ENCODE measurements at places on chromosomes 3 and 15.

- DNase-seq = no peak
These were observed 13.7 kb downstream of the PAK6 start for GRCh38 chr15:40252438-40253166.

- DNase-seq = no peak
These were observed 21.6 kb downstream of the ADAMTS9 start for GRCh38 chr3:64666171-64666588.

GRCh38 chr3:110344897-110345767 is 726.5 kb upstream of the NECTIN3 start:
- no peak for DNase-seq

DNA sequence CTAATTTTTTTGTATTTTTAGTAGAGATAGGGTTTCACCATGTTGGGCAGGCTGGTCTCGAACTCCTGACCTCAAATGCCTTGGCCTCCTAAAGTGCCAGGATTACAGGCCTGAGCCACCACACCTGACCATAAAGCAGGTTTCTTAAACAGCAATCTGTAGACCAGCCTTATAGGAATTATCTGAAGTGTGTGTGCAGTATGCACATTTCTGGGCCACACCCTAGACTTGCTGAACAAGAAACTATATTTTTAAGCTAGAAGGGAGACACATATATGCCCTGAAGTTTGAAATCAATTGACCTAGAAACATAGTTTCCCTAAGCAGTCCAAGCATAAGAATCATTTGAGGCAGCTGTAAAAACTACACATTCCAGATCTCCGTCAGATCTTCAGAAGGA is 805.7 kb downstream of the TUSC7 start:
- DNase-seq = no peak

- DNase-seq = no peak
These were observed 12.4 kb downstream of the GNAI2 start for GRCh38 chr3:50248387-50248786.

DNA sequence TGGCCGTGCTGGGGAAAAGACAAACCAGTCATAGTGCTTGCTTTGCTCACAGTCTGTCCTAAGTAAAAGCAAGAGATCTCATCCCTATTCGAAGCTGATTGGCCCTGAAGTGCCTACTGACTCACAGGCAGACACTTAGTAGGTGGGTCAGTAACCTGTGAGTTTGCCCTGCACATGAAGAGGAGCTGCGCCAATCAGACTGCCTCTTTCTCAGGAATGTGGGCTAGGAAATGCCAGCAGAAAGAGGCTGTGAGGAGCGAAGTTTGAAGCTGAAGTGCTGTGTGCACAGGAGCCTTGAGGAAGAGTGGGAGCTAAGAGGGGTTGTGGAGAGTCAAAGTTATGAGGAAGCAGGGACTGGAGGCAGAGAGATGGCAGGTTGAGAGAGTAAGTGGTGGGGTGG is 126.8 kb downstream of the IL20RB start:
- DNase-seq = no peak

DNA sequence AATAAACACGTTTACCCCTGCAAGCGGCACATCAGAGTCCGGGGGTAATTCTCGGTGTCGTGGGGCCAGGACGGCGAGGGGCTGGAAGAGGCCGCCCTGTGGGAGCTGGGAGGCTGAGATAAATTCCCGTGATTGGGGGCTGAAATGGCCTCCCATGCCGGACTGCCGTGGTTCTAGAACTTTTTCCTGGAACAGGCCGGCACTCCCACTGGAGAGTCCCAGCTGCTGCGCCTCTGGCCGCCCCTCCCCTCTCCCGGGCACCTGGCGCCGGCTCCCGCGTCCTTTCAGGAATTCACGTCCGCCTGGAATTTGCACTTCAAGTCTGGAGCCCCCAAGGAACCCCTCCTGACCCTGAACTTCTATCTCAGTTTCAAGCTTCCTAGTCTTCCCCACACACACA is 10.8 kb upstream of the LRRC2 start:
- DNase-seq = no peak

- no peak for DNase-seq
These were observed 6.0 kb upstream of the VILL start for GRCh38 chr3:37984596-37984995.

GRCh38 chr3:57068437-57069089 is 8.1 kb downstream of the SPATA12 start:
- no peak for DNase-seq

GRCh38 chr3:94617312-94617711 is 554.5 kb downstream of the NSUN3 start:
- DNase-seq = no peak

DNA sequence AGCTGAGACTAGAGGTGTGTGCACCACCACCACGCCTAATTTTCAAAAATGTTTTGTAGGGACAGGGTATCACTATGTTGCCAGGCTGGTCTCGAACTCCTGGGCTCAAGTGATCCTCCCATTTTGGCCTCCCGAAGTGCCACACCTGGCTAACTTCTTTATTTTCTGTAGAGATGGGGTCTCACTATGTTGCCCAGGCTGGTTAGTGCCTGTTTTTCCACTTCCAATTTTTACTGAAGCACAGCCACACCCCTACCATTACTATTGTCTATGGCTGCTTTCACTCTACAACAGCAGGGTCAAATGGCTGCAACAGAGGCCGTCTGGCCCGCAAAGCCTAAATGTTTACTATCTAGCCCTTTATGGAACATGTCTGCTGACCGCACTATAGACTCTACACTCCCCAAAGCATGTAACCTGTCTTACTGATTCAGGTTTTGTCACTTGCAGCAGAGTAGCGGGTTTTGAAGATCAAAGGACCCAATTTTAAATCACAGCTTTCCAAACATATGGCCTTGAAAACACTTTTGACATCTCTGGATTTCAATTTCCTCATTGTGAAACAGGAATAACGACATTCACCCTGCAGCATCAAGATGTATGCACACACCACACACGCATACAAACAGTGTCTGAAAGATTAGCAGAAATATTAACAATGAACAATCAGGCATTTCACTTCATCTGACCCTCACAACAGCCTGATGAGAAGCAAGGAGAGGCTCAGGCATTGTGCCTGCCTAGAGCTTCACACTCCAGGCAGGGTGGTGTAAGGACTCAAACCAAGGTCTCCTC is 46.1 kb downstream of the SCAP start:
- DNase-seq = no peak

DNA sequence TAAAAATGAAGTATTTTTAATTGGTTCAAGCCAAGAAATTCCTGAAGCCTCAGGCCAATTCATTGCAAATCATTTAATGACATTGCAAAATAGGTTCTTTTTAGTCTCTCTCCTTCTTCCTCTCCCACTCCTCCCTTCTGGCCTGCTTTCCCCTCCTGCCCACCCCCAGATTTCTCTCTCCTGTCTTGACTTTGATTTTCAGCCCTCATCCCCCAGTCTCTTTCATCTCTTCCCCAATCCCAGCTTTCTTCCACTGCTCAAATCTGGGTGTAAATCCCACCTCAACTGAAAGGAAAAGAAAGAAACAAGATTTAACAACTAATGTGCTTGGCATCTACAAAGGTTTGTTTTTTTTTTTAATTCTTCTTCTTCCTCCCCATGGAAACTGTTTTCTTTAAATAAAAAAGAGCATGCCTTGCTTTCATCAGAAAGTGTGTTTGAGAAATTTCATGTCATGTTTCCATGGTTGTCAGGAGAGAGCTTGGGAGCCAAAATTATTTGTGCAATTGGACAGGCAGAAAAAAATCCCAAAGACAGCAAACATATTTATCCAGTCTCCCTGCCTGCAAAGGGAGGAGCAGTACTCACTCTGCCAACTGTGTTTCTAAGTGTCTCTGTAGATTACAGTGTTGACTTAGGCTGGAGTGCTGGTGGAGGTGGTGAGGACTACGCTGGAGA is 50.4 kb downstream of the BOC start:
- DNase-seq = no peak

DNA sequence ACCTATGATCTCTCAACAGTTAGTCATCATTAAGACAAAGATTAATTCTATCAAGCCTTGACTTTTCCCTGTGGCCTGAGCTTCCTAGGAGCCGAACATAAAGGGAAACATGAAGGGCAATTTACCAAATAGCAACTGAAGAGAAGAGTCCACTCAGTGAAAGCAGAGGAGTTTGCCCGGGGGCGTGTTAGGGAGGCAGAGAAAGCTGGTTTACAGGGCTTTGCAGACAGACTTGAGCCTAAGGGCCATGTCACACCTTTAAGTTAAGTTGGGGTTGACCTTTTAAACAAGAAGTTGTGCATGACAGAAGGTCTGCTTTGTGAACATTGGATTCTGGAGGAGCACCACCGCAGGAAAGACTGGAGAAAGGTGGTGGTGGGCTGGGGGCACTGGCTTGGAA is 701.8 kb upstream of the CFAP20DC start:
- no peak for DNase-seq
